HEK293T (cell line): ENCODE measurements at places on chromosomes 6 and 20.
A peak's percentile ranks its signal among the peaks of the same experiment; 100 is the strongest.

DNA sequence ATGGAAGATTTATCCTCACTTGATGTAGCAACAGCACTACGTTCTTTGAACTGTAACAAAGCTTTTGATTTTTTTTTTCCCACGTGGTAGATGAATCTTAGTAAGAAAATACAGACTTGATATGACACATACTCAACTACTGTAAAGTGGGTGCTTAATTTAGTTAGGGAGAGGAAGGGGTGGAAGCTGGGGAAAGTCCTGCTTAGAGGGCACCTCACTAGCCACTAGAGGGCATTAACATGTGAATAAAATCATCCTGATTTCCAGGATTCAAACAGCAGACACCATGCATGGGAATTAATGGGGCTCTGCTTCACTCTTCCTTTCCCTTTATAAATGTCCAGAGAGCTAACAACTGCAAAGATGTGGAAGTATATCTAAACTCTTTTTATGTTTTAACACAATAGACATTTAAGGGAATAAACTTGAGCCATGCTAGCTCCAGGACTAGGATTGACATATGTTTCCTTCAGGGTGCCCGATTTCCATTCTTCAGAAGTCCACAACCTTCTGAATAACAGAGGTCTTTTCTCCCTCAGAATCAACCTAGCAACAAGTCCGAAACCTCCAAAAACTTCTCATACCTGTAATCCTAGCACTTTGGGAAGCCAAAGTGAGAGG, 250.1 kb downstream of the ATXN1 start:
- DNase-seq, result peak; percentile 42

- DNase-seq, result no peak
Measured at GRCh38 chr20:22577515-22578220, 6.7 kb downstream of the FOXA2 start.

DNA sequence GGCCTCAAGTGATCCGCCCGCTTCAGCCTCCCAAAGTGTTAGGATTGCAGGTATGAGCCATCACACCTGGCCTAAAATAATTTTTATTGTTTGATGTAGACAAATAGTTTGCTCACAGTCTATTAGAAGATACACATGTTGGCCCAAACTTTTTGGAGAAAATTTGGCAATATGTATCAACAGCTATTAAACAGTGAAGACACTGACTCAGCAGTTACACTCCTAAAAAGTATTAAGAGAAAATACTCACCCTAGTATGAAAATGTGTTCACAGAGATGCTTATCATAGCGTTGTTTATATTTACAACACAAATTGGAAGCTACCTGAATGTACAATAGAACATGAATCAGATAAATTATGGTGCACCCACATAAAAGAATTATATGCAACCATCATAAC, 173.1 kb downstream of the WDR27 start:
- DNase-seq, result no peak

- DNase-seq, result no peak
Measured at GRCh38 chr20:53146201-53146891, 174.2 kb downstream of the TSHZ2 start.

DNA sequence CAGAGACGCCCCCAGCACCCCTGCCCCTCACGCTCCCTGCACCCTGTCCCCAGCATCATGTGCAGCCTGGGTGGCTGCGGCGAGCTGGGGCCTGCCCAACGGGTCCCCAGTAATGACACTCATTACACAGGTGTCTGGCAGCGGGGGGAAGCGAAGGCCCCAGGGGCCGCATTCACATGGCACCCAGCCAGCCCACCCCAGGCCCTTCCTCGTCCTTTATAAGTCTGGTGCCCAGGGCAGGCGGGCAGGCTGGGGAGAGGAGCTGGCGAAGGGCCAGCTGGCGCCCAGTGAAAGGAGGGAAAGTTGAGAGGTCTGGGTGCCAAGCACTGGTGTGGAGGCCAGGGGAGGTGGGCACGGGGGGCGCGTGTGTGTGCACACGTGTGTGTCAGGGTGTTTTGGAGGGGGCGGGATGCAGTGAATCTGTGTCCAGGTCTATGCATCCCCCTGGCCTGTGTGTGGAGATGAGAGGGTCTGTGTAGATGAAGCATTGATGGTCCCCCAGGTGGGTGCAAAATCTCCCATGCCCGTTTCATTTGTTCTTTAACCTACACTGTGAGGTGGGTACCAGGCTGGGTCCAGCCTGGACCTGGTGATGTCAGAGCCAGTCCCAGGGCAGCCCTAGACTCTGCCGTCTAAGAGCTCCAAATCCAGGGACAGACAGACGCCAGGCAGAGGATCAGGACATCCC, 105.3 kb downstream of the CEBPB start:
- no peak for DNase-seq

GRCh38 chr6:125815080-125815910, 24.5 kb downstream of the NCOA7 start:
- DNase-seq, result no peak

DNA sequence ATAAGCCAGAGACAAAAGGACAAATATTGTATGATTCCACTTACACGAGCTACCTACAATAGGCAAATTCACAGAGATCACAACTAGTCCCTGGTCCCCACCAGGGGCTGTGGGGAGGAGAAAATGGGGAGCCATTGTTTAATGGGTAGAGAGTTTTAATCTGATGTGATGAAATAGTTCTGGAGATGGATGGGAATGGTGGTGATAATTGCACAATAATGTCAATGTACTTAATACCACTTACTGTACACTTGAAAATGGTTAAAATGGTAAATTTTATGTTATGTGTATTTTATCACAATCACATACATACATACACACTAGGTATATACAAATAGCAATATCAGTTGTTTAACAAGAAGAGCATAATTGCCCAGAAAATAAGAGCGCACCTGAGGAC, 24.3 kb upstream of the GSTA3 start:
- no peak for DNase-seq

GRCh38 chr6:111688331-111688730, 82.7 kb upstream of the TRAF3IP2 start:
- DNase-seq, result no peak

DNA sequence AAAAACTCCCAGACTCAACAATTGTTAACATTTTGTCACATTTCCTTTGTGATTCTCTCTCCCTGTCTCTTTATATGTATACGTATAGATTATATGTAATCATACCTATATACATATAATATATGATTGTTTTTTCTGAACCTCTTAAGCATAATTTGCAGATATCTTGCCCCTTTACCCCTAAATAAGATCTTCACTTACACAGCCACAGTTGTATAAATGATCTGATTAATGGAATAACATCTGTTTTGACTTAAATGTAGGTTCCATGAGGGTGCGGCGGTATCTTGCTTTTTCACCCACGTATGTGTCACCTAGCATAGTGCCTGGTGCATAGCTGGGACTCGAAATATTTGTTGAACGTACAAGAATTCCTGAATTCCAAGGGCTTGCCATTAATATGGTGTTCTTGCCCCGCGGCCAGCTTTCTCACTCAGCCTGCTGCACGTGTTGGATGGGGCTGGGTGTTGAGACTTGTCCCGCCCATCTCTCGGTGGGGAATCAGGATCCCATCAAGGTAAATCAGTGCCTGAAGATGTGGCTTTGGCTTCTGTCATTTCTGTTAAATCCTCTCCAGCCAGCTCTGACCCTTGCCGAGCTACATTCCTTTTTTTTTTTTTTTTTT, 10.4 kb upstream of the MANBAL start:
- DNase-seq, result no peak

DNA sequence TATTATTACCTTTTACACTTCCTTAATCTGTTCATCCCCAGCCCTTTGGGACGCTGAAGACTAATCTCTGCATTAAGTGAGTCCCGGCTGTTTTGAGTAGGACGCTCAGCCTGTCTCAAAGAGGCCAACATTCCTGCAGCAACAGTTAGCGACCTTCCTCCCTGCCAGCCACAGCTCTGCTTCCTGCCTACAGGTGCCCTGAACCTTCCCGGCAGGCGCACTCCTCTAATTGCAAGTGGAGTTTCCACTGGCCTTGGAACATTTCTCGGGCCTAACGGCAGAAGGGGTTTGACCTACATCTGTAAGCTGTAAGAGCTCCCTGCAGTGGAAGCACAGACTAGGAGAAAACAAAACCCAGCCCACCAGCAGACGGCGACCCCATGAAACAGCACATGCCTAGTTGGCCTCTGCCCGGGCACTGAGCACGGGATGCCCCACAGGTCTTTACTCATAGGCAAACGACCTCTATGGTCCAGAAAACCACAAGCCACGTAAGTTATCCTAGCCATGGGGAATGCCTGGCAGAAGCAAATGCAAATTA, 137.9 kb downstream of the DTNBP1 start:
- DNase-seq, result no peak

DNA sequence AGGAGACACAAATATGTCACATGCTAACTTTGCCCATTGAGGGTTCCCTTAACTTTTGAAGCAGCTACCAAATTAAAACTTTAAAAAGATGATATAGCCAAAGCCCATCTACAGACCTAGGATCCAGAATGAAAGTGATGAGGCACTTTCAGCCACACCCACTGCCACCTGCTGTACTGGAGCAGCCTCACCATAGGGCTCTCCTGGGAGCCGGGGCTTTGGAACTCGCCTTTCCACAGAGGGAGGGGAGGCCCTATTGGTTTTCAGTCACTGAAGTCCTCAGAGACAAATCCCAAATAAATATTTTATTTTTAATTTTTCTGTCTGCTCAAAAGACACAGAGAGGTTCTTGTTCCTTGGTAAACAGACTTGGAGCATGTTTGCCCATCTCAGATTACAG, 238.1 kb upstream of the TAB2 start:
- DNase-seq, result no peak

DNA sequence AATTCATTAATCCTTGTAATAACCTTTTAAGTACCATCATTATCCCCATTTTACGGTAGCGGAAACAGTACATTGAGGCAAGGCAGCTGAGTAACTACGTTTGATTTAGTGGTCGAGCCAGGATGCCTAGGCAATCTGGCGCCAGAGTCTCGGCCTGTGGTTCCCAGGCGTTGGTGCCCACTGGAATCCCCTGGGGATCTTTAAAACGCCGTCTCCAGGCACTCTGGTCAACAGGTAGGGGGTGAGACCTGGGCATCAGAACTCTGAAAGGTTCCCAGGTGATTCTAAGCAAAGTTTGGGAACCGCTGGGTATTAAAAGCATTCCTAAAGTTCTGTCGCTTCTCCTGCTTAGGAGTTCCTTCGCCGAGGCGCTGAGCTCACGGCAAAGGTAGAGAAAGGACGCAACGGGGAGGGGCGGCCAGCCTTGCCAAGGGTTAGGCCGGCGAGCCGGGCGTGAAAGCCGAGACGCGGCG, 939 bp downstream of the DTNBP1 start:
- peak; percentile 56 for DNase-seq

GRCh38 chr6:36324715-36325114, 12.0 kb downstream of the BNIP5 start:
- no peak for DNase-seq

DNA sequence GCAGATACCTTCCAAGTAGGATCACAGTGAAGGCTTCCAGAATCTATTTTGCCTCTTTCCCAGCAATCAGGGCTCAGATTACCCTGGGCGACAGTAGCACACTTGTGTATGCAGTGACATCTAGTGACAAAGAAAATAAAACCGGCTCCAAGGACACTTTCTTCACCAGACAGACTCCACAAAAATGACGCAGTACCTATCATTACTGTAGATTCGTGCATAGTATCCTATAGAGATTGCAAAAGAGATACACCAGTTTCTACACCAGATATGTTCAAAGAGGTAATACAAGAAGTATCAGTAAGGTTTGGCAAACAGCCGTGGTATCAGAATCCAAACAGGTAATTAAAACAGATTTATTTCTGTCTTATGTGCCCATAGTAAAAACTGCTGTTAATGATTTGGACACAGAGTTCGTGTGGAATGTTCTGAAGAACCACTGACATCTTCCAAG, 600.4 kb upstream of the JAG1 start:
- DNase-seq, result peak; percentile 60

DNA sequence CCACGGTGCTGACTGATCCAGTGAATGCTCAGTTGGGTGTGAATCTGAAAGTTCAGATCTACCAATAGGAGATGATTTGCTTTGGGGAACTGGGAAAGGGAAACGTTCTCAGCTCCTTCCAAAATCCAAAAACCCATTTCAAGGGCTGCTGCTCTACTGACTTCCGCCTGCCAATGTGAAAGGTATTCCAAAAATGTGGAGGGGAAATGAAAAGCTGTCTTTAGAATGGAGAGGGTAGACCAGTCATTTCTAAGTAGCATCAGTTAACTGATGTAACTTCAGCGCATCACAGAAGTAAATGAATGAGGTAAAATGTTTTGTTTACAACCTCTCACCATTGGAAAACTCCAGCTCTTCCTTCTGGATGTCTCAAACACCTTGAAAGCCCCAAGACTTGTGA, 19.6 kb upstream of the EYA2 start:
- no peak for DNase-seq

DNA sequence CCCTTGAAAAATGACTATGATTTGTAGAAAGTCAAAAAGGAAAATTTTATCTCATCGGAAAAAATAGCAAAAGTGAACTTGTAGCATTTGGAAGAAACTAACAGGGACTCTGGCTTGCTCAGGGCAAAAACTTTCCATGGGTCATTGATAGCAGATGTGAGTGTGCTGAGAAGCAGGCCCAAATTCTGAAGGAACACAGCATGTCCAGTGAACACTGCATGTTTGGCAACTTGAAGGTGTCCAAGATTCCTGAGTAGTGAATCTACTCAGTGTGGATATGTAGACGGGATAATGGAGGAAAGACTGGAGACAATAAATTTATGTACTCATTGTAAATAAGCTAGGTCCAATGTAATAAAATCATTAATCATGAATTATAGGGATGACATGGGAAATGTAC, 8.2 kb downstream of the SLC17A2 start:
- DNase-seq, result no peak

DNA sequence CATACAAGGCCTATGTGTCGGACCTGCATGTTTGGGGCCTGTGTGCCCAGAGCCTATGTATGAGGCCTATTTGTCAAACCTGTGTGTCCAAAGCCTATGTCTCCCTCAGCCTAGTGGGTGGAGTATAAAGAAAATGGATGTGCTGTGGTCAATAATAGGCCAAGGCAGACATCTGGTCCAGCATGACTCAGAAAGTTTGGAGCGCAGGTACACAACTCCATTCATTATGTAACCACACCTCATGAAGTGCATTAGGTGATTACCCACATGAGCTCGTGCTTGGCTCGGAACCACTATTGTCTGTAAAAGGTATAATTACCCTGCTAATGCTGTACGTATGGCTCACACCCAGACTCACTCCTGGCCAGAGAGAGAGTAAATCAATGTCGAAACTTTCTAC, 302.4 kb upstream of the POU3F2 start:
- DNase-seq, result no peak

GRCh38 chr6:154928325-154928922, 66.7 kb upstream of the TIAM2 start:
- peak; percentile 81 for DNase-seq

DNA sequence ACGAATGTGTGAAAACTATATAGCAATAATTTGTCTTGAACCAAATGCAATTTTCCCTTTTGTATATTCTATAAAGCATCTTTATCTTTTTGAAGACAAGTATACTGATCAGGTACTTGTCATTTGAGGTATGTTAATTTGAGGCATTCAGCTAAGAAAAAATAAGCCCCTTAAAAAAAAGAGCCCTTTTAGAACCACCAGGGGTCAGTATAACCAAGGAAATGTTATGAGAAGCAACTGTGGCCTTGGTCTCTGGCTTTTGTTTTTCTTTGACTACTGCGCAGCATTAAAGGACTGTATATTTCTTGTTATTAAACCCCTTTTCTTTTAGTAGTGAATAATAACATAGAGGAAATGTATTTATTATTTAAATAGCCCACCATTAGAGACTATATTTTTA, 43.1 kb downstream of the CD109 start:
- peak; percentile 51 for DNase-seq

GRCh38 chr6:73800997-73801396, 105.0 kb downstream of the CD109 start:
- no peak for DNase-seq
